ENCODE measurements at places on chromosomes 13 and 19.
A peak's percentile ranks its signal among the peaks of the same experiment; 100 is the strongest.

- DNase-seq = no peak
Measured at GRCh38 chr13:101323601-101324000, 92.7 kb downstream of the NALCN start.

GRCh38 chr19:14073925-14074838 lies 1.6 kb downstream of the MISP3 start:
- peak; percentile 79 for DNase-seq

DNA sequence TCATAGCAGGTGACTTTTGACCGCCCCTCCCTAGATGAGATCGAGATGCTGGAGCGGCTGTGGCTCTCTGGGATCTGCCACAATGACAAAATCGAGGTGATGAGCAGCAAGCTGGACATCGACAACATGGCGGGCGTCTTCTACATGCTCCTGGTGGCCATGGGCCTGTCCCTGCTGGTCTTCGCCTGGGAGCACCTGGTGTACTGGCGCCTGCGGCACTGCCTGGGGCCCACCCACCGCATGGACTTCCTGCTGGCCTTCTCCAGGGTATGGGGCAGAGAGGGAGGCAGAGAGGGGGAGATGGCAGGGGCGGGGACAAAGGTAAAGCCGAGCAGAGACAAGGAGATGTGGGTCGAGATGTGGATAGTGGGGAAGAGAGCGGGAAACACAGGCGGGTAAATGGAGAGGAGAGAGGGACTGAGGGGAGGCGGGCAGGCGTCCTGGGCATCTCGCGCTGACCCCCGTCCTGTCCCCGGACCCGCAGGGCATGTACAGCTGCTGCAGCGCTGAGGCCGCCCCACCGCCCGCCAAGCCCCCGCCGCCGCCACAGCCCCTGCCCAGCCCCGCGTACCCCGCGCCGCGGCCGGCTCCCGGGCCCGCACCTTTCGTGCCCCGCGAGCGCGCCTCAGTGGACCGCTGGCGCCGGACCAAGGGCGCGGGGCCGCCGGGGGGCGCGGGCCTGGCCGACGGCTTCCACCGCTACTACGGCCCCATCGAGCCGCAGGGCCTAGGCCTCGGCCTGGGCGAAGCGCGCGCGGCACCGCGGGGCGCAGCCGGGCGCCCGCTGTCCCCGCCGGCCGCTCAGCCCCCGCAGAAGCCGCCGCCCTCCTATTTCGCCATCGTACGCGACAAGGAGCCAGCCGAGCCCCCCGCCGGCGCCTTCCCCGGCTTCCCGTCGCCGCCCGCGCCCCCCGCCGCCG lies 3.4 kb upstream of the GRWD1 start:
- DNase-seq = no peak

DNA sequence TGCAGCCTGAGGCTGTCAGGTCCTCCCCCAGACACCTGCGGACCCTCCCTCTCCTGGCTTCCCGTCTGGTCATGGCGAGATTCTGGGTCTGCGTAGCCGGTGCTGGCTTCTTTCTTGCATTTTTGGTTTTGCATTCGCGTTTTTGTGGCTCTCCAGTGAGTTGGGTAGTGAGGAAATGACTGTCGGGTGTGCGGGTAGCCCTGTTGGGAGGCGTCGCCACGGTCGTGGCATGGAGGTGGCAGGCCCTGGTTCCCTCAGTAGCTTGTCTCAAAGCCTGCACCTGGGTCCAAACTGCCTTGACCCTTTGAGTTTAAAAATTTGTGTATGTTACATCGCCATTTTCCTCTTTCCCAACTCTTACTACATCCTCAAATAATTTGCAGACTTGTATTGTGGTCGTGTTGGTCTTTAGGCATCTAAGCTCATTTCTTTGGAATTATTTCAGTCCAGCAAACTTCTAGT lies 344 bp downstream of the NHLRC3 start:
- DNase-seq = peak; percentile 84

GRCh38 chr13:97125810-97126738 lies 96.1 kb upstream of the MBNL2 start:
- no peak for DNase-seq

GRCh38 chr13:75610466-75610865 lies 25.7 kb upstream of the LMO7 start:
- DNase-seq = no peak

DNA sequence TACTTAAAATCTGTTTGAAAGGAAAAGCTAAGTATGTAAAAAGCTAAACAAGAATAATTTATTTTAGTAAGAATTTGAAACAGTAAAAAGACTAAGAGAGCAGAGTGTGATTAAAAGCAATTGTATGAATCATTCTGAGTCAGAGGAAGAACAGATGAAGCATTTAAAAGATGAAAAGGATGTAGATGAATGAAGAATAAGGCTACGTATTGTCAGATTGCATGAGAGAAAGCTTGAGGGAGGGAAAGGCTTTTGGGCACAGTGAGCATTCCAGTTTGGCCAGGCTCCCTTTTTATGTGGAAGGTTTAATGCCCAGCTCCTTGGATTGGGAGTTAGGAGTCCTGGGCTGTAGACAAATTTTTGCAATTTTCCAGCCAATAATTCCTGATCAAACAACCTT lies 117.7 kb downstream of the FREM2 start:
- no peak for DNase-seq

DNA sequence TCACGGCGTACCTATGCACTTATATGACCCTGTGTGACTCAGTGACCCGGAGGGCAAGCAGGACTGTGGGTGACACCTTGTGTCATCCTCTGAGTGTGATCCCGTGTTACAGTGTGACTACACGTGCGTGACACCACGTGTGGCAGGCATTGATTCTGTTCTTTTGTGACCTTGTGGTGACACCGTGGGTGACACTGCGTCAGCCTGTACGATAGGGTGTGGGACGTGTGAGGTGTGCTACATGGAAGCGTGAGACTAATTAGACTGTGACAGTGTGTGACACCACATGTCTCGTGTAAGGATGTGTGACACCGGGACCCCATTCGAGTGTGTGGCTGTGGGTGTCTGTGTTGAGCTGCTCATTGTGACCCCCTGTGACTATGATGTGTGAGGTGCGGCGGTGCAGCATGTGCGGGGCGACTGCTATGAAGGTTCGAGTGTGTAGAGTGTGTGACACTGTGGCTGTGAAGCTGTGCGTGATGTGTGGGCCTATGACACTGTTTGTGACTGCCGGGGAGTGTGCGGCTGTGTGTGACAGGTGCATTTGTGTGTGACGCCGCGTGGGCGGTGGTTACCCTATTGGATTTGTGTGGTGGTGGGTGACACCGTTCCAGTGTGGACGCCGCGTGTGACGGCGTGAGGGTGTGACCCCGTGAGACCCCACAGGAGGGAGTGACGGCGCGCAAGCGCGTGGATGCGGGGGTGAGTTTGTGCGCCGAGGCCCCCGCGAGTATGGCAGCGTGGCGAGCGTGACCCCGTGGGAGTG lies 399 bp upstream of the SPTBN4 start:
- DNase-seq = peak; percentile 91

DNA sequence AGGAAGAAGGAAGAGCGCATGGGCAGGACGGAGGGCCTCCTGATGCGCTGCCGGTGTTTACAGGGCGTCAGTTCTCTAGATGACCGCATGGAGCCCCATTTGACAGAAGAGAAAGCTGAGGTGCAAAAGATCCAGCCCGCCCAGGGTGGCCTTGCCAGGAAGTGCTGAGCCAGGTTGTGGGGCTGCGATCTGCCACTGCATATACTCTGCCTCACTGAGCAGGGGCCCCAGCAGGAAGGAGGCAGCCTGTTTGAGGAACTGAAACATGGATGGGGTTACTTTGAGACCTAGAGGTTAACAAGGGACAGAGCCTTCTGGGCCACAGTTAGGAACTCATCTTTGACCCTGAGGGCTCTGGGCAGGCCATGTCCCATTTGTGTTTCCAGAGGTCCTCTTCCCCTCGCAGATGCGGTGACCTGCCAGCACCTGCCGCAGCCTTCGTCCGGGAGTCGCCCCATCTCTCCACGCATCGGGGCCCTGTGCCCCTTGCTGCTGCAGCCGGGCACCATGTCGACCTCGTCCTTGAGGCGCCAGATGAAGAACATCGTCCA lies 3.2 kb downstream of the EPN1 start:
- no peak for DNase-seq

DNA sequence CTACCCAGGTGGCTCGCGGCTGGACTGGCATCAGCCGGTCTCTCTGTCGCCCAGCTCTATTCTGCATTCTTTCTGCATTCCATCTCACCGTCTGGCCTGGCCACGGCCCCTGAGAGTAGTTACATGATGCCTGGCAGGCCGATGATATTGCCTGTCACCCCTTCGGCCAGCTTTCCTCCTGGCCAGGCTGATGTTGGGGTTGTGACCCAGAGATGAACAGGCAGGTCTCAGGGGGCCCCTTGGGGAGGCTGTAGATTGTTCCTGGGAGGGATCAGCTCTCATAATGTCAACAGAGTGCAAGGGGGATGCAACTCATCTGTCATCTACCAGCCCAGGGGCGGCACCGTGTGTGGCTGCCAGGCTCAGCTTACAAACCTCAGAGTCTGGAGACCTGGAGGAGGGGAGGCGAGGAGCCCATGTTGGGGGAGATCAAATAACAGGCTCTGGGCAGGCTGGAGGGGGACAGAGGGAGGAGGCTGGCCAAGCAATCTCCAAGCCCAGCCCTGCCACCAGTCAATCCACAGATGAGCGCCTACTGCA lies 13.6 kb upstream of the FBXO17 start:
- DNase-seq = no peak

- DNase-seq = no peak
Measured at GRCh38 chr13:33263976-33264619, 21.5 kb downstream of the STARD13 start.

DNA sequence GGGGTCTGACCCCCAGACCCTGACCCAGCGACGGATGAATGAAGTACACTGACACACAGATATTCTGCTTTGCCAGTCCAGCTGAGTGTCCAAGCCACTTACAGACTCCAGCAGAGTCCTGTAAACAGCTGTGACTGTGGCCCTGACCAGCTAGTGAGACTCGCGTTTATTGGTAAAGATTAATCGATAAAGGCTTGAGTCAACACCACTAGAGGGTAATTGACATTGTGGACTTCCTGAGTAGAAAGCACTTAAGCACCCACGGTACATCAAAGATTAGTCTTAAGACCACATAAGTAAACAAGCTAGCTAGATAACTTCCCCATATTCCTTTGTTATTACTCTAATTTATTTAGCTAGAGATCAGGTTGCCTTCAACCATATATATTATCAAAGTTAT lies 146.0 kb downstream of the OXGR1 start:
- DNase-seq = no peak

- DNase-seq = peak; percentile 90
Measured at GRCh38 chr19:19034204-19034624, 811 bp downstream of the ARMC6 start.

GRCh38 chr19:5542665-5543064 lies 25.1 kb downstream of the TINCR start:
- no peak for DNase-seq

DNA sequence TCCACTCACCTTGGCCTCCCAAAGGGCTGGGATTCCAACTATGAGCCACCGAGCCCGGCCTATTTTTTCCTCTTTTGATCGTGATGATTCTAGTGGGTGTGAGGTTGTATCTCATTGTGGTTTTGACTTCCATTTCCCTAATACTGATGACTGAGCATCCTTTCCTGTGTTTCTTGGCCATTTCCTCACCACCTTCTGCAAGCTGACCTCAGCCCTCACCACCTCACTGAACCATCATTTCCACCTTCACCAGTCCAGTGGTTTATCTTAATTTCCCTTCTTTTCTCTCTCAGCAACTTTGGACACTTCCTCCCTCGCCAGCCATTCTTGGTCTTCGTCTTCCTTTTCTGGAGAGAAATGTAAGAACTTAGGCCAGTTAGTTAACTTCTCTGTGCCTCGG lies 13.0 kb upstream of the BICRA start:
- no peak for DNase-seq

GRCh38 chr13:65915195-65915594 lies 1314.9 kb downstream of the PCDH9 start:
- no peak for DNase-seq

DNA sequence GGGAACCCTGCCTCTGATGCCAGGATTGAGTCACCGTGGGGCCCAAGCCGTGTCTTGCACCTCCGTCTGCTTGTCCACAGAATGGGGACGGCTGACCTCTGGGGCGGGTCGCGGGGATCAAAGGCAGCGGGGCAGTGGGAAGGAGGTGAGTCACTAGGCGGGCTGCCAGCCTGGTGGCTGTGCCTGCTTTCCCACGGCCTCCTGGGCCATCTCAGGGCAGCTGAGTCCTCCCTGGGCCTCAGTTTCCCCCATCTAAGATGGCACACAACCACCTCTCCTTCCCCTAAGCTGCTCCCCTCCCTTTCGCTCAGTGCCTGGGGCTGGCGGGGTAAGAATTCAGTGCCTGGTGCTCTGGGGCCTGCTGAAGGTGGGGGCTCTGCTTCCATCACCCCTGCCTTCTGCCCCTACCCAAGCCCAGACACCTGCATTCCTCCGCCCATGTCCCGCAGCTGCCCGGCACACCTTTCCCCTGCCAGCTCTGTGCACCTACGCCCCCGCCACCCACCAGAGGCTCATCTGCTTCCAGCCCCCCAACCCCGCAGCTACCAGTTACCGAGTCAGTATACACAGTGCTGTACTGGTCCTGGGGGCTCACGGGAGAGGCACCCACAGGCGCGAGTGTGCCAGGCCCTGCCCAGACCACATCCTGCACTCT lies 3.5 kb downstream of the MKNK2 start:
- peak; percentile 77 for DNase-seq

DNA sequence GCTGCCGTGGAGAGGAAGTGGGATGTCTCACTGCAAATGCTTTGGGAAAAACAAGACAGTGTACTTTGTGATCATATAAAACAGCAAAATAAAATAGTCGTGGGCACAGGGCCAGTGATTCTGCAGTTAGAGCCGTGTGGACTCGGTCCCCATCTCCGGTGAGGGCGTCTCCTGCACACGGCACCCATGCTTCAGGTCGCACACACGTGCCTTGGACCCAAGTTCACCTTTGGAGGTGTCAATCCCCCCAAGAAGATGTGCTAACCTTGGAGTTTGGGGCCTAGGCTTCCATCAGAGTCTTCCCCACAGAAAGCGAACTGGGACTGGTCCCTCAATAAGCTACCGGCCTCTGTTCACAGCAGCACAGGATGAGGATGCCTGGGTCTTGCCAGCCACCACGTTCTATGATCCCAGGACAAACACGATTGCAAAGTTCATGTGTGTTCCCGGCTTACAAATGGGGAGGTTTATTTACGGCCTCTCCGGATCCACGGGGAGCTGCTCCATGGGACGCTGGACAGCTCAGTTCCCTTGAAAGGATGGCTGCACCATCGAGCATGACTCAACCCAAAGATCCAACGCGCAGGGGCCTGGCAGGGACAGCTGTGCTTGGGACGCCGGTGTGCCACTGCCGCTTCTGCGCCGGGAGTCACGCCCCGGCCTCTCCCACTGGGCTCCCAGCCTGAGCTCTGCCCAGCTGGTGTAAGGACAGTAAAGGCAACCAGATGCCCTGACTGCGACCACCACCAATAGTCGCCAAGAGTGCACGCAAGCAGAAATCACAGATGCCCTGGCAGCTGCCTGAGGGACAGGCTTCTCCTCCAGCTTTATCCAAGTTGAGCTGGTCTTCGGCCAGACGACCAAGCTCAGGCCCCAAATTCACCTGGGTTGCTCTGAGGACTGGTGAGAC lies 8.6 kb downstream of the GAS6 start:
- DNase-seq = peak; percentile 54

- DNase-seq = no peak
Measured at GRCh38 chr19:7844951-7845350, 14.9 kb downstream of the EVI5L start.

- DNase-seq = peak; percentile 55
Measured at GRCh38 chr19:49951806-49952478, 9.0 kb downstream of the SIGLEC11 start.
